ENCODE measurements at places on chromosomes 4 and X. TPM values are rescaled to one million over a fixed set of nuclear protein-coding genes. Genes with fewer than 3 reads are reported as not detected.

DNA sequence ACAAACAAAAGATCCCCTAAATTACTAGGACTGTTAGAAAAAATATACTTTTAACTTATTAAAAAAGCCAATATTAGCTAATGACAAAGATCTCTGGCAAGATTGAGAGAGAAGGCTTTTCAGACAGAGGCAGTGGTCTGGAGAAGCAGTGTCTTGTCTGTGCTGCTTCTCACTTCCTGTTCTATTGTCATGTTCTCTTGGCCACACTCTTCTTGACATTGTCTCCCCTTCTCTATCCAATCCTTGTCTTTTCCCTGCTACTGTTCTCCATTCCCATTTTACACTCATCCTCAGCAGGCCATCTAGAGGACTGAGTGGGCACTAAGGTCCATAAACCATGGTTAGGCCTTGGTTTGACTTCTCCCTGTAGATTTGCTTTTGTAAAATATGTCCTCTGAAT is 14.0 kb upstream of the TAPT1 start:
- DNase-seq: no peak

Gene ABCB7
- total RNA-seq: 47.9 TPM

GRCh38 chr4:139009702-139010101 is 5.9 kb upstream of the NOCT start:
- no peak for DNase-seq

GRCh38 chrX:102859550-102859871 is 77.6 kb upstream of the RAB40AL start:
- no peak for DNase-seq

- no peak for DNase-seq
Measured at GRCh38 chr4:109205186-109205585, 97.3 kb downstream of the COL25A1 start.

GRCh38 chrX:34132028-34132427 is at the start of gene FAM47A:
FAM47A (minus strand) TSS chrX:34132314; CDS start chrX:34132278, 36 bp downstream.
- DNase-seq: no peak

Gene FGB
- 0.56 TPM for total RNA-seq

- DNase-seq: no peak
Measured at GRCh38 chrX:27619459-27619858, 29.3 kb downstream of the DCAF8L2 start.

DNA sequence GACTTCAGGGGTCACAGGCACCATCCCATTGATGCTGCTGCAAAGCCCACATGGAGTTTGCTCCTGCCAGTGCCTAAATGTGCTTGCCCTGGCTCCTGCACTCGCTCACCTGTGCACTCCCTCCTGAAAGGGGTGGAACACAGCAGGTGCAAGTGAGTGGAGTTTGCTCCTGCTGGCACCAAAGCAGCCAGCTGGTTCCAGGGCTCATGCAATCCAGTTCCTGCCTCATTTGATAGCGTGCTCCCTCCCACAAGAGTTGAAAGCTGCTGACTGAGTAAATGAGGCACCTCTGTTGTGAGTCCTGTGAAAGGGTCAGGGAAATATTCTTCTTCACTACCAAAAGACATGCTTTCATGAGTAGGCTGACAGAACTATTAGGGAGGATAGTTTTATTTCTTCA is 30.5 kb downstream of the CXCL8 start:
- no peak for DNase-seq

GRCh38 chr4:150251752-150252190 is 173.5 kb downstream of the DCLK2 start:
- peak; percentile 45 for DNase-seq

DNA sequence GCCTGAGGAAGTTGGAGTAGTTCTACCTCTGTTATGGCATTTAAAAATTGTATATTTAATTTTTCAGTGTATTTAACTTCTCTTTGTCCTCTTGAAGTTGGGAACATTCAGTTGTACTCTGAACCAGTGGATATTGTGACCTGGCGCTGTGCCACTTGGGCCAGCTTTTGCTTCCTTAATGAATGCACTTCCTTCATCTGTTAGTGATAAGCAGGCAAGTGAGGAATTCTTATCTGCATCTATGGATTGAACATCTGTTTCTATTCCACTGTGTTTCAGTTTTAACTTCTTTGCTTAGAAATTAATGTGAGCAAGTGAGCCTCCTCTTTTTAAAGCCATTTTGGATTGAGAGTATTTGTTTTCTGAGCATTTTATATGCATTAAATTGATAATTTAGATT is 128.3 kb downstream of the UCHL1 start:
- DNase-seq: no peak

- DNase-seq: no peak
Measured at GRCh38 chr4:27472364-27472763, 611.7 kb downstream of the STIM2 start.

DNA sequence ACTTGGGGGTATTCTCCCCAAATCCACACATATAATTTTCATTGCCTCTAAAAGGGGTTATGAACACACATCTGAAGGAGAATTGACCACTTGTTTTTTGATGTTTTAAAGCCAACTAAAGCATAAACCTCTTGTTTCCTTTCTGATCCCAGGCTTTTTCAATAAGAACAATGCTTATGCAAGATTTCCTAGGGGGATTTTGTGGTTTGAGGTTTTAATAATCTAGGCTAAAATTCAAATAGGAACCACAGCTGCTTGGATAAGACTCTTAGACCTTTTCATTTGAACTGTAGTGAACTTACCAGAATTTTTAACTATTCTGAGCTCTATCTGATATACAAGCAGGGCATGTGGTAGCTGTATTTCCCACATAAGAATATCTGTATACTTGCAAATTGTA is 651.1 kb downstream of the ANKRD50 start:
- no peak for DNase-seq
